ENCODE measurements at places on chromosomes 12 and 14.
A peak's percentile ranks its signal among the peaks of the same experiment; 100 is the strongest.

GRCh38 chr12:5817246-5817645 lies 127.8 kb downstream of the ANO2 start:
- no peak for DNase-seq

GRCh38 chr12:88579601-88580050 lies 645 bp downstream of the KITLG start:
- DNase-seq = no peak

DNA sequence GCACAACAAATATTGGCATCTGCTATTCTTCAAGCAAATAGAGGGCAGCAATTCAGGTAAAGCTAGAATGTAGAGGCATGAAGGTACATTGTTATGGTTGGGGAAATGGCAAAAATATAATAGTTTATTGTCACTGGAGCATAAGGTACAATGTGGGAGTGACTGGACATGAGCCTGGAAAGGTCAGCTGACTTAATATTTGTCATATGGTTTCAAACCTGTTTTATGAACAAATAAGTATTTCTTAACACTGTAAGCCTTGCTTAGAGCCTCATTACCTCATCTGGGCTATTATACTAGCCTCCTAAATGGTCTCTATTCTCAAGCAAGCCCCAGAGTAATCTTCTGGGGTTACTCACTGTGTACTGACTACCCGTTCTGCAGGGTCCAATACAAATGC lies 33.7 kb downstream of the FAM177A1 start:
- no peak for DNase-seq

- no peak for DNase-seq
These were observed 29.2 kb downstream of the DIP2B start for GRCh38 chr12:50533971-50534370.

DNA sequence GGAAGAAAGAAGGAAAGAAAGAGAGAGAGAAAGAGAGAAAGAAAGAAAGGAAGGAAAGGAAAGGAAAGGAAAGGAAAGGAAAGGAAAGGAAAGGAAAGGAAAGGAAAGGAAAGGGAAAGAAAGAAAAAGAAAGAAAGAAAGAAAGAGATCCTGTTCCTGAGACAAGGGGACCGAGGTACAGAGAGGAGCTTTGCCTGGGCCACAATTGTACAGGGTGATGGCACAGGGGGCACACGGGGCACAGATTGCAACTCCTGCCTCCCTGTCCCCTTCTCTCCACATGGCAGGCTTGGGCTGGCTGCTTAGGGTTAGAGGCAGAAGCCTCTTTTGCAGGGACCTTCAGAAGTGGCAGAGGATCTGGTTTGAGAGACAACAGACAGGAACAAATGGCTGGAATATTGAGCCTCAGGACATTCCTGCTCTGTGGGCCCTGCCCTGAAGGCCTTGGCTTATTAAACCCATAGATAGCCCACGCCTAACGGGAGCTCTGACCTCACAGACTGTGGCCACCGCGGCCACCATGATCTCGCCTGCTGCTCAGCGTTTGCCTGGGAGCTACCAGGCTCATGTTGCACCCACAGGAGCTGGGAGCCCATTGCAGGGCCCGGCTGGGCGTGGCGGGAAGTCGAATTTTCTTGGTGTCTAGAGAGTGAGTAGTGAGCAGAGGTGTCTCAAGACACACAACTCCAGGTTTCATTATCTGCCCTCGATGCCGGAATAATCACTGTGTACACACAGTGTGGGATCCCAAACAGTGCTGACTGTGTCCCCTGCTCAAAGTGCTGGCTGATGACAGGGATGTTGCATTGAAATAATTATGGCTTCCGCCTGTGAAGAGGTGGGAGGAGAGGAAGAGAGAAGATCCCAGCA lies 147.9 kb upstream of the NCOR2 start:
- no peak for DNase-seq

GRCh38 chr12:6044082-6044481 lies 80.4 kb downstream of the VWF start:
- DNase-seq = no peak

- DNase-seq = no peak
These were observed 1409.5 kb downstream of the AACS start for GRCh38 chr12:126474703-126475102.

GRCh38 chr12:40261937-40262336 lies 37.1 kb downstream of the LRRK2 start:
- no peak for DNase-seq

- DNase-seq = no peak
These were observed 18.4 kb downstream of the BRMS1L start for GRCh38 chr14:35844494-35844893.

- DNase-seq = no peak
These were observed 5.9 kb downstream of the SEC23A start for GRCh38 chr14:39097159-39097558.

- no peak for DNase-seq
These were observed 35.6 kb downstream of the TMEM120B start for GRCh38 chr12:121748218-121748570.

- DNase-seq = no peak
These were observed 82.4 kb upstream of the OSBPL8 start for GRCh38 chr12:76641961-76642360.

GRCh38 chr14:23452237-23452636 lies 16.8 kb upstream of the MYH7 start:
- no peak for DNase-seq

- DNase-seq = no peak
These were observed 219.4 kb downstream of the LRRK2 start for GRCh38 chr12:40444174-40444573.

DNA sequence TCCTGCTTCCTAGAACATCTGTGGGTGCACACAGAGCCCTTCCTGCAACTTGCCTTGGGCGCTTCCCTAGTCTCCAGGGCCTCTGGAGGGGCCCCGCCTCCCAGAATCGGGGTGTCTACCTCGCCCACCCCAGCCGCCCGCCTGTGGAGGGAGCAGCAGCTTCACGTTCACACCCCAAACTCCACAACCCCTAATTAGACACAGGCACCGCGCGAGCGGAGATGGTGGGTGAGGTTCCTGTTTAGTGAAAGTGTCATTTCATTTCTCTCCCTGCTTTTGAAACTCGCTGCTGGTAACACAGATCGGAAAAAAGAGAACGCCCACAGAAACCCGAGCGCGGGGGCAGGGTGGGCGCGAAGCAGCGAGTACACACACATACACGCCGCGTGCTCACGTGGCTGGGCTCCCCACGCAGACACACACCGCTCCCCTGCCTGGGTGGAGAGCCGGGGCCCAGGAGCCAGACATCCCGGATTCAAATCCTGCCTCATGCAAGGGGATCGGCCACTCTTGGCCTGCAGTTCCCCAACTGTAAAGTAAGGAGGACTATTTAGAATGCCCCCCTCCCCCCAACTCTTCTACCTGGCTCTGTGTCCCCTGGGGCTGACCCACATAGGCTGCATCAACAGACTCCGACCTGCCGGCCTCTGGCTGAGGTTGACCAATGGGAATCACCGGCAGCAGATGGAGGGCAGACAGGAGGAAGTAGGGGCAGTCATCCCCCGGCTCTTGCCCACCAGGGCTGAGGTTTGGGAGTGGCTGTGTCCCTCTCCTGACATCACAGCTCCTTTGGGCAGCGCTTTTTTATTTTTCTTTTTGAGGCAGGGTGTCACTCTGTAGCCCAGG lies 79.2 kb upstream of the NCOR2 start:
- DNase-seq = no peak

- DNase-seq = peak; percentile 75
These were observed 7.8 kb downstream of the CTDSP2 start for GRCh38 chr12:57838594-57839302.

- DNase-seq = no peak
These were observed 20.6 kb upstream of the SNRPF start for GRCh38 chr12:95838125-95838524.

DNA sequence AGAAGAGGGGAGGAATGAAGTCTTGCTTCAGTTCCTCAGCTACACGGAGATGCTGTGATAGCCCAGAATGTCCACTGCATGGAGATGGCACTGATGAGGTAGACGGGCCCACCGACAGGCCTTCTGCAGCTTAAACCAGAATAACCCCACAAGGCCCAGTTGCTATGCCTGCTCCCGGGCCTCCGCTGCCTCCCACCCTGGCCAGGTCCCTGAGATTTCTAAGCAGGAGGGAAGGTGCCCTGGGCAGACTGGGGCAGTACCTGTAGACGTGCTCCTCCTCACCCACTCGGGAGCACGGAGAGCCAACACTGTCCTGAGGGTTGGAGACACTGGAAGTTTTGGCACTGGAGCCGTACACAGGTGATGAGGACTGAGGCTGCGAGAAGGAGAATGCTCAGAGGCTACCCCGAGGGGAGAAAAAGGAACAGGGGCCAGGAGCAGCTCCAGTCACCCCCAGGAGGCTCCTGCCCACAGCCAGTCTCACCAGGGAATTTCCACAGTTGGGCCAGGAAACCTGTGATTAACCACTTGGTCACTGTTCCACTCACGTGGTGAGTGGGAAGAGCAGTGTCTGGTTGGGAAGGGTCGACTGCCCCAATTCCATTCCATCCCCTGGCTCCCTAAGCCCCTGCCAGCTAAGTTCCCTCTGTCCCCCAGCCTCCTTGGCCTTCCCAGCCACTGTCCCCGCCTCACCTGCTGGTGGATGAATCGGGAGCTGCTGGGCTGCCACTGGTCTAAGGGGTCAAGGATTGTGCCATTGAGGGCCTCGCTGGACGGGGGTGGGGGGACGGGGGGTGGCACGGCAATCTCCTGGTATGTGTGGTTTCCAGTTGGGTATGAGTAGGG lies 22.8 kb upstream of the RPLP0 start:
- DNase-seq = no peak

DNA sequence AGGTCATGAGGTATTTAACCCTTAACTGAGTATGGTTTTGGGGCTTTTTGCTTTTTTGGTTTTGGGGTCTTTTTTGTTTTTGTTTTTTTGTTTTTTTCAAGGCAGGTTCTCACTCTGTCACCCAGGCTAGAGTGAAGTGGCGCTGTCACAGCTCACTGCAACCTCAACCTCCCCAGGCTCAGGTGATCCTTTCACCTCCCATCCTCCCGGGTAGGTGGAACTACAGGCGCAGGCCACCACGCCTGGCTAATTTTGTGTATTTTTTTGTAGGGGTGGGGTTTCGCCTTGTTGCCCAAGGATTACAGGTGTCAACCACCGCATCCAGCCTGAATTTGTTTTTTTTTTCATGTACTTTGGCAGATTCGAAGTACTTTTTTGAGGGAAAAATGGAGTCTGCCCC lies 19.9 kb downstream of the RAP1B start:
- no peak for DNase-seq

- no peak for DNase-seq
These were observed 75.9 kb downstream of the IFT81 start for GRCh38 chr12:110200124-110200417.

- DNase-seq = peak; percentile 54
These were observed 39.3 kb downstream of the PITPNM2 start for GRCh38 chr12:123111498-123112165.

DNA sequence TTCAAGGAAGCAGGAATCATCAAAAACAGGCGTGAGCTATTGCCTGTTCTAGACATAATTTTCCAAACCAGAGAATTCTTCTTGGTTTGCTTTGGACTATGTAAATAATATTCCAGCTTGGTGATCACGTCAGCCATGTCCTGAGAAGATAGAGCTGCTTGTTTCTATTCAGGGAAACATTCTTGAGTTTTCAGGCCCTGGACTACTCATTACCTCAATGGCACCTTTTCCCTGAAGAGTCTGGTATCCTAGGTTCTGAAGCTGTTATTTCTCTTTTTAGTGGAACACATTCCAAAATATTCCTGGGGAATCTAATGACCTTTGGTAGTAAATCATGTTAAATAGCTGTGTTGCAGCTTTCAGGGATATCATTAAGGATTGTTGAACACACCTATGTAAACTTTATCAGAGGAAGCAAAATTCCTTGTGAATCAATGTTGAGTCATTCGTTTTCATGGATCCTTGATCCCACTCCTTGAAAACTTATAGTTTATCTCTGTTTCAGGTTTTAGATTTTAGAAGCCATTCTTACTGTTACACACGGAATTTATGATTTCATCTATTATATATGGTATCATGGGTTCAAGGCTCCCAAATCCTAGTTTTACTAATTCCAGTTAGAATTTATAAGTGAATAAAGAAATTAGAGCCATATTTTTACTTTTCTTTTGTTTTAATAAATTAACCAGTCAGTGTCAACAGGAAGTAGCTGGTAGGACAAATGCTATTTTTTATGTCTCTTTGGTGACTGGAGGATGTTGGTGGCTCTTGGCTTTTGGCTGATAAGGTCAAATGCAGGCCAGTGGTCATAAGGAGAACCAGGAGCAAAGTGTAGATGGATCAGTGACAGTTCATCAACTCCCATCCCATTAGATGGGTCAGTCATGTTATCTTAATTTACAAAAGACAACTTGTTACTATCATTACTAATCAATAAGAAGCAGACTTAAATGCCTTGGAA lies 380.1 kb downstream of the ZFP36L1 start:
- no peak for DNase-seq

- DNase-seq = no peak
These were observed 25.4 kb downstream of the BCL11B start for GRCh38 chr14:99246536-99247097.

- DNase-seq = peak; percentile 19
These were observed 295.7 kb upstream of the RTL1 start for GRCh38 chr14:101199028-101199770.

DNA sequence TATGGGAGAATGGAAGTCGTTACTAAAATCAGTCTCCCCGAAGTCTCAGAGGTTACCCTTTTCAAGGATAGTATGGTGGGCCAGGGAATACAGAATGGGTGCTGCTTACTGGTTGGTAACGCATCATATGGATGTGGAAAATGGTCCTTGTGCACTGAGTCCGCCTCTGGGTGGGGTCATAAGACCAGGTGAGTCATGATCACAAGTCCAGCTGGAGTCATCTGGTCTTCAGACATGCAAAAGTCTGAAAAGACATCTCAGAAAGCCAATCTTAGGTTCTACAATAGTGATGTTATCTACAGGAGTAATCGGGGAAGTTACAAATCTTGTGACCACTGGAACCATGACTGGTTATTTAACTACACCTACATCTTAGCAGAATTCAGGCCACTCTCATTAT lies 71.9 kb upstream of the TCL1B start:
- DNase-seq = no peak

DNA sequence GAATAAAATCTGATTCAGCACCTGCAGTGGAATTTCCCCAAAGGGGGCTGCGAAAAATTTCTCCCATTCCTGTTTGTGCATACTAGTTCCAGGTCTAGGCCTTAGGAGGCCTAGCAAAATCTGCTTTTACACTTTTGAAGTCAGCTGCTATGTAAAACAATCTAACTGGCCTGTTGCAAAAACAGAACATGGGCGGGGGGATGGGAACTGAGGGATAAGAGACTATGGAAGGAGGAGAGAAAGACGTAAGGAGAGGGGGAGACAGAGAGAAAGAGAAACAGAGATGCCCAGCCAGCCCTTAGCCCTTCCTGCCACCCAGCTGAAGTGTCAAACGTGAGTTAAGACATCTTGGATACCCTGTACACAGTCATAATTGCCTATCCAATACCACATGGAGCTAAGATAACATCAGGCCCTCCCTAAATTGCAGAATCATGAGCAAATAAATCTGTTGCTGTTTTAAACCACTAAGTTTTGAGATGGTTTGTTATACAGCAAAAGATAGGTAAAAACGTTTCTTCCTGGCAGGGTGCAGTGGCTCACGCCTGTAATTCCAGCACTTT lies 45.6 kb downstream of the SPTLC2 start:
- no peak for DNase-seq
